ENCODE measurements at places on chromosomes 2 and 18. TPM values are rescaled to one million over a fixed set of nuclear protein-coding genes. Genes with fewer than 3 reads are reported as not detected.

The PRKAG3 gene
- total RNA-seq, result not detected

The SOCS6 gene
- 30.1 TPM for total RNA-seq

The SCLY gene
- 39.2 TPM for total RNA-seq

The IL1F10 gene
- not detected for total RNA-seq

The PCARE gene
- total RNA-seq, result not detected

The MALT1 gene
- 6.4 TPM for total RNA-seq

The NDC80 gene
- 33.8 TPM for total RNA-seq

The SLC19A3 gene
- 12.4 TPM for total RNA-seq

The FAM117B gene
- total RNA-seq, result 3.4 TPM

The DLX1 gene
- not detected for total RNA-seq

The EPAS1 gene
- total RNA-seq, result 51.5 TPM

- no peak overlapping the region for H3K4me3 ChIP-seq
- no peak for DNase-seq
- peaks cover 22% of the 10 kb centered on the region for H3K4me1 ChIP-seq
- H3K36me3 ChIP-seq, result peaks cover 3% of the 10 kb centered on the region
- H3K27me3 ChIP-seq, result no peaks in the 10 kb centered on the region
Observed at GRCh38 chr2:240137596-240138253, 1.6 kb upstream of the COPS9 start.

DNA sequence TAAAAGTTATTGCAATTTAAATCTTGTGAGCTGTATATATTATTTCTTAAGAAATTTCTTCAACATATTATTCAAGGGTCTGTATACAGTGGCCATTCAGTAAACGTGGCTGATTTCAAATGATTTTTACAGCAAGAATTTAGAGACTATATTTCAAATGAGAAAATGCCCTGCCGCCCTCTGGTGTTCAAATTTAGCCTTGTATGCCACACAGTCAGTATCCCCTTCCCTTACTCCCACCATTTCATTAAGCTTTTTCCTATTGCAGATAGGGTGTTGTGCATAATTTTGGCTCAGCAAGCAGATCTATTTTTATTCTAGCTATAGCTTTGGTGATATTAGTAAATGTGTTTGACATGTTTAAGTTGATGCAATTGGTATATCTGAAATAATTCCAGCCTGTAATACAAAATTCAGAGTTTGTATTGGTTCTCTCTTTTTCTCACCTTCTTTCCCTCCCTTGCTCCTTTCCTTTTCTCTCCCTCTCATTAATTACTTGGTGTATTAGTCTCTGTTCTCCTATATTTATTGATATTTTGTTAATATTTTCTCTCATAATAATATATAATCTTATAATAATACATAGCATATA lies 22.8 kb upstream of the SCN7A start:
- no peak overlapping the region for H3K4me3 ChIP-seq
- H3K27me3 ChIP-seq, result no peaks in the 10 kb centered on the region
- H3K4me1 ChIP-seq, result no peaks in the 10 kb centered on the region
- no peak overlapping the region for H3K27ac ChIP-seq
- no peak for DNase-seq

DNA sequence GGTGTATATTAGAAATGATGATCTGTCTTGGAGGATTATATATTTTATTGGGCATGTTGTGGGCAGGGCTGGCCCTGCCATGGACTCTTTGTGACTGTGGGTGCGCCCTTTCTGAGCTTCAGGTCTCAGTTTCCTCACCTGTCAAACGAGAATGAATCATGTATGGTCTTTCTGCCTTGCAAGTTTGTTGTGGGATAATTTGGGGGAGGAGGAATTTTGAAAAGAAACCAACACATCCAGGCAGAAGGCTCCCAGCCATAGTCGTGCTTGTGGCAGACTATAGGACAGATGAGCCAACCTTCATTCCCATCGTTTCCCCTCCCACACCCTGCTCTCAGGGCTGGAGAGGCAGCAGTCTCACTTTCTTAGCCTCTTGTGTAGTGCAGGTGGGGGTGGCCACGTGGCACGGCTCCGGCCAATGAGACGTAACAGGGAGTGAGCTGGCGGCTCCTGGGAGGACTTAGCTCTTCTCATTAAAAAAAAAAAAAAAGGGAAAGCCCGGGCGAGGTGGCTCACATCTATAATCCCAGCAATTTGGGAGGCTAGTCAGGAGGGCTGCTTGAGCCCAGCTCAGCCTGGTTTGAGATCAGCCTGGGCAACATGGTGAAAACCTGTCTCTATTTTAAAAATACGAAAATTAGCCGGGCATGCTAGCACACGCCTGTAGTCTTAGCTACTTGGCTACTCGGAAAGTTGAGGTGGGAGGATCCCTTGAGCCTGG lies 63.1 kb downstream of the RHOB start:
- H3K4me3 ChIP-seq, result no peak overlapping the region
- no peaks in the 10 kb centered on the region for H3K36me3 ChIP-seq
- DNase-seq, result no peak
- no peak overlapping the region for H3K27ac ChIP-seq
- H3K27me3 ChIP-seq, result no peaks in the 10 kb centered on the region

DNA sequence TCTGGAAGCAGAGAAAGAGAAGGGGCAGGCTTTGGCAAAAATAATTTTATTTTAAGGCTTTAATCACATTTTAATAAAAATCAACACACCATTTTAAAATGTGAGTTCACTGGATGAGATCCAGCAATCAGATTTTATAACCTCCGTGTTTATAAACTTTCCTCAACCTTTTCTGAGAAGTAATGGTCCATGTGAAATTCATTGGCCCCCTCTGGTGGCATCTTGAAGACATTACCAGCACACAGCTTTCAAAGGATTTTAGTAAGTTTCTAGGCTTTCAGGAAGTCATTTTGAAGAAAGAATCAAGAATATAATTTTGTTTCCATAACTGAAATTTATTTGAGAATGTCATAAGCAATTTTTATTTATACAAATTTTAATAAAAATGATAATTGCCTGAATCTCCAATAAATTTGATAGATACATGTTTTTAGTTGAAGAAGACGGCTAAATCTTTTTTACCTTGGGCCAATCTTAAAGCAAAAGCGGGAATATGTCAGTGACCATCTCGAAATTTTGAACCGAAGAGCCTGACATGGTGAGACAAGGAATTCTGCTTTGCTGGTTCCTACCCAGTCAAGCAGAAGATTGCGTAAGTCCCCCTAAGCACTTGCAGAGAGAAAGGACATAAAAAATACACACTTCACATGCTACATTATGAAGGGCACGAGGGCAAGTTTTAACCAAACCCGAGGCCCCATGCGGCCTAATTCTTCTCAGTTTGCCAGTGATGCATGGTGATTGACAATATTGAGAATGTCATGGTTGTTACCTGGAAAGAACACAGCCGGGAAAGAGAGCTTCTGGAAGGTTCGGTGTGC lies 128.4 kb upstream of the CBLN2 start:
- H3K27ac ChIP-seq, result no peak overlapping the region
- H3K36me3 ChIP-seq, result no peaks in the 10 kb centered on the region
- DNase-seq, result no peak
- no peak overlapping the region for H3K4me3 ChIP-seq

DNA sequence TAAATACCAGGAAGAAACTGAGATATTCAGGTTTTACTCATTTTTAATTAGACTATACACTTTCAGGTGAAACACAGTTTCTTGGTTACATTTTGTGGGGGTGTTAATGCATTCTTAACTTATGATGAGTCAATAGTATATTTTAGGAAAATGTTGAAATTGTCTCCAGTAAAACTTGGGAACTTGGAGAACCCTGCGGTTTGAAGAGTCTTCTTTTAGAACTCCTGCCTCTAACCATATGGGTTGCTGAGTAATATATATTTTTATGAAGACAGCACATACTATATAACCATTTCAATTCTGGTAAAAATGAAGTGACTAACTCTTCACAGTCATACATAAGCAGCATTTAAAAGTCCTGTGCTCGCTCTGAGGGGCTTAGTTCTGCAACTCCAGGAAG lies 308.2 kb upstream of the LRATD1 start:
- no peak overlapping the region for H3K27ac ChIP-seq
- no peaks in the 10 kb centered on the region for H3K27me3 ChIP-seq

GRCh38 chr2:147549054-147549453 lies 295.8 kb upstream of the ACVR2A start:
- H3K36me3 ChIP-seq, result no peaks in the 10 kb centered on the region
- H3K4me3 ChIP-seq, result no peak overlapping the region
- no peaks in the 10 kb centered on the region for H3K27me3 ChIP-seq
- no peaks in the 10 kb centered on the region for H3K4me1 ChIP-seq

DNA sequence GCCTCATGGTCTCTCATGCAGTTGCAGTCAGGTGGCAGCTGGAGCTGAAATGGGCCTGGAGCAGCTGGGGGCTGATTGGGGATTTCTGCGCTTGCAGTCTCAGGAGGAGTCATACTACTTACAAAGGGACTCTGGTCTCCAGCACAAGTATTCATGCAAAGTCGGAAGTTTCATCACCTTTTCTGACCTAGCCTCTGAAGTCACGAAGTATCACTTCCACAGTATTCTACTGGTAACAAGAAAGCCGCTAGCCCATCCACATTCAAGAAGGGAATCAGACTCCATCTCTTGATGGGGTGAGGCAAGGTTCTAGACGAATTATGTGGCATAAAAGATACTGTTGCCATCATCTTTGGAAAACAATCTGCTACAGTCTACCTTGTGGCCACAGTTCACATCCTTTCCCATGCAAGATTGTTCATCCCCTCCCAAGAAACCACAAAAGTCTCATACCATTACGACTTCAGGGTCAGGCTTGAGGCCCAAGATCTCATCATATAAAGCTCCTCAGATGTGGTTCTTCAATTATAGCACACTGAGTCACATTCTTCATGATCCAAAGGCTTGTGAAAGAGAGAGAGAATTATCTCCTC lies 95.3 kb downstream of the SMC6 start:
- no peaks in the 10 kb centered on the region for H3K27me3 ChIP-seq
- no peak for DNase-seq
- no peaks in the 10 kb centered on the region for H3K4me1 ChIP-seq
- H3K4me3 ChIP-seq, result no peak overlapping the region

DNA sequence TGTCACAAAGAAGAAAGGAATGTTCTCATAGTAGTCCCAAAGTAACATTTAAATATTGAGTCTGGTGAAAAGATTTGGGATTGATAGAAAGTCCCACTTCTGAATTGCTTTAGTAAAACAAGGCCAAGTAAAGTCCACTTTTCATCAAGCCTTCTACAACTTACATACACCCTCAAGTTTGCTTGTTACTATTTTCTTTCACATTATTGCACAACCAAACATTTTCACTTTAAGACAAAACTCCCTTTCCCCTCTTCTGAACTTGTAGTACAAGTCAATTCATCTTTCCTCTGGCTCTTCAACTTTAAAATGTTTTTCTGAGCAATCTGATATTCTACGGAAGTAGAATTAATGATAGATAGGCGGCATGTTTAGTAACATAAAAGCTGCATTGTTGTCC lies 11.0 kb downstream of the MAIP1 start:
- H3K4me1 ChIP-seq, result peaks cover 3% of the 10 kb centered on the region
- H3K36me3 ChIP-seq, result peaks cover 17% of the 10 kb centered on the region
- no peak for DNase-seq

- no peaks in the 10 kb centered on the region for H3K36me3 ChIP-seq
- H3K27ac ChIP-seq, result no peak overlapping the region
- DNase-seq, result no peak
- H3K27me3 ChIP-seq, result no peaks in the 10 kb centered on the region
- no peak overlapping the region for H3K4me3 ChIP-seq
Observed at GRCh38 chr2:166293984-166294383, 81.8 kb downstream of the SCN9A start.

- no peak overlapping the region for H3K27ac ChIP-seq
- H3K27me3 ChIP-seq, result no peaks in the 10 kb centered on the region
- no peak overlapping the region for H3K4me3 ChIP-seq
Observed at GRCh38 chr2:232887171-232887850, 17.2 kb downstream of the SNORC start.

- H3K4me1 ChIP-seq, result no peaks in the 10 kb centered on the region
- H3K36me3 ChIP-seq, result no peaks in the 10 kb centered on the region
- no peaks in the 10 kb centered on the region for H3K27me3 ChIP-seq
- no peak for DNase-seq
- no peak overlapping the region for H3K27ac ChIP-seq
Observed at GRCh38 chr2:195333869-195334268, 323.2 kb upstream of the SLC39A10 start.

DNA sequence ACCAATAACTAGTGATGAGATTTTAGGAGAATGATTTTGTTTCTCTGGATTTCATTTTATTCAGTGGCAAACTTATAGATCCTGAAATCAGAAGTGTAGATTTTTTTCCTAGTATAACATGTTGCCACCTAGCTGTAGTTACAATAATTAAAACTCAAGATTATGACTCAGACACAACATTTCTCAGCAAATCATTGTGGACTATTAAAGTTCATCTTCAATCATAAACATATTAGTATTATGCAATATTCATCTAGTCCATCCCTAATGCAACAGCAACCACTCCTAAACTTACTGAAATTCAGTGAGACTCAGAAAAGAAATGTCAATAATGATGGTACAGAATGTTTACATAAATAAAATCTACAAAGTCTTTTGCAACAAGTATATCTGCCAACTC lies 51.3 kb downstream of the USP34 start:
- peaks cover 1% of the 10 kb centered on the region for H3K4me1 ChIP-seq
- H3K36me3 ChIP-seq, result no peaks in the 10 kb centered on the region
- no peak overlapping the region for H3K27ac ChIP-seq
- DNase-seq, result no peak
- no peaks in the 10 kb centered on the region for H3K27me3 ChIP-seq

All from liver (tissue), 10 donors.